Activated gamma-delta T cell treated with Interleukin-2 at 50 U/mL for 16 hours (primary cell): ENCODE measurements at places on chromosomes 2 and 18.
A peak's percentile ranks its signal among the peaks of the same experiment; 100 is the strongest.

GRCh38 chr2:68404893-68405799, 40.1 kb downstream of the PLEK start:
- no peak for DNase-seq

GRCh38 chr2:159982842-159983785, 79.3 kb downstream of the PLA2R1 start:
- DNase-seq: no peak

- DNase-seq: no peak
Measured at GRCh38 chr2:59594671-59595222, 958.7 kb downstream of the BCL11A start.

DNA sequence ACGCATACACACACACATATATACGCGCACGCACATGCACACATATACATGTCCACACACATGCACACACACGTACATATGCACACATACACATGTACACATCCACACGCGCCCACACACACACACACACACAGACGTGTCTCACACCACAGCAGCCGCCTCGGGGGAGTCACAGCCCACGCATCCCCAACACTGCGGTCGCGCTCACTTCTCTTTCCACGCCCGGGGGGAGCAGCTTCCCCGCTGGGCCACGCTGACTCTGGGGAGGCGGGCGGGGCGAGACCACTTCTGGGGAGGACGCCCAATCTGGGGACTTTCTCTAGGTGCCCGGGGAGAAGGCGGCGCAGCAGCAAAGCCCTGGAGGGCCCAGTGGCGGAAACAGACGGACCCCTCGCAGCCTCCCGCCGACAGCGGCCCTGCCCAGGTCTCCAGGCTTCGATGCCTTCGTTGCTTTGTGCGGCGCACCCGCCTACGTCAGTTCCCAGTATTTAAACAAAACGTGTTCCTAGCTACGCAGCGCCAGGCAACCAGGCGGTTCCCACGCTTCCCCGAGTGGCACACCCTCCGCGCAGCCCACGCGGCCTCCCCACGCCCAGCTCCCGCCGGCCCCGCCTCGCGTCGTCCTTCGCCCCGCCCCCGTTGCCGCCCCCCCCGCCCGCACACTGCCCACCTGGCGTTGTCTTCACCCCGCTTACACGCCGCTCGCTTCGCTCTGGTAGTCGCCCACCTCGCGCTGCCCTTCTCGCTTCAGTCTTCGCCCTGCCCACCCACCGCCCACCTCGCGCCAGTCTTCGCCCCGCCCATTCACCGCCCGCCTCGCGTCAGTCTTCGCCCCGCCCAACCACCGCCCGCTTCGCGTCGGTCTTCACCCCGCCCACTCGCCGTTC, 810 bp upstream of the RBFA start:
- DNase-seq: peak; percentile 46

- no peak for DNase-seq
Measured at GRCh38 chr2:15860760-15861159, 79.6 kb upstream of the MYCN start.

GRCh38 chr2:62489162-62489561, 16.8 kb downstream of the TMEM17 start:
- no peak for DNase-seq

- DNase-seq: no peak
Measured at GRCh38 chr2:77977471-77978063, 455.4 kb upstream of the LRRTM4 start.

DNA sequence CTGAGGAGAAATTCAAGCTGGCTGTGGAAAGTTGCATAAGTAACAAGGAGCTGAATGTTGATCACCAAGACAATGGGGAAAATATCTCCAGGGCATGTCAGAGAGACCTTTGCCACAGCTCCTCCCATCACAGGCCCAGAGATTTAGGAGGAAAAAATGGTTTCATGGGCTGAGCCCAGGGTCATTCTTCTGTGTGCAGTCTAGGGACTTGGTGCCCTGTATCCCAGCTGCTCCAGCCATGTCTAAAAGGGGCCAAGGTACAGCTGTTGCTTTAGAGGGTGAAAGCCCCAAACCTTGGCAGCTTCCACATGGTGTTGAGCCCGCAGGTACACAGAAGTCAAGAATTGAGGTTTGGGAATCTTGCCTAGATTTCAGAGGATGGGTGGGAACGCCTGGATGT, 439.8 kb upstream of the HNRNPA3 start:
- DNase-seq: no peak

DNA sequence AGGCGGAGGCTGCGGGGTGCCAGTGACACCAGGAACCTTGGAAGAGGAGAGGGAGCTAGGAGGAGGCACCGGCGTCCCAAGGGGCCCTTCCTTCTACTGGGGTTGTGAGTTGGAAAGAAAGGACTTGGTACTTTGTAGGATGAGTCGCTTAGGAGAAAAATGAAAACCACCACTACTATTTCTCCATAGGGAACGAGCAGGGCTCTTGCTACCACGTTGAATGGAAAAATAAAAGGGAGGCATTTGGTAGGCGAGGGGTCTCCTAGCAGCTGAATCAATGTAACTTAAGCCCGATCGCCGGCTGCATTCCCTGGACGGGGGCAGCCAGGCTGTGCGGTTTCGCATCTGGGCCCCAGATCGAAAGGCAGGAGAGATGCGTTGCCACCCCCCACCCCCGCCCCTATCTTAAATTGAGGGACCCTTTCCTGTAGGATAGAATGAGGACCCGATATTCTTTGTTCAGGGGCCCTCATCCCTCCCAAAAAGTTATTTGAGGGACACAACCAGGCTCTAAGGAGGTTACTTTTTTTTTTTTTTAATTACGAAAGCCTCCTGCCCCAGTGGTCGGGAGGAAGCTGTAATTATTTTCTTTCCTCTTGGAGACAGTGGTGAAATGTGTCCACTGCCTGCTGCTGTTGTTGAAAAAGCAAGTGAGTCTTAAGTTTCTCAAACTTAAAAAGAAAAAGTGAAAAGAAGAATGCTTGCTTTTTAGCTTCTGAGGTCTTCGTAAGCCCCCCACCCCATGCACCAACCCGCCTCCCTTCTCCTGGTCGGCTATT, 1.3 kb downstream of the IGFBP2 start:
- no peak for DNase-seq

- no peak for DNase-seq
Measured at GRCh38 chr2:69939722-69940121, 21.7 kb downstream of the ASPRV1 start.

DNA sequence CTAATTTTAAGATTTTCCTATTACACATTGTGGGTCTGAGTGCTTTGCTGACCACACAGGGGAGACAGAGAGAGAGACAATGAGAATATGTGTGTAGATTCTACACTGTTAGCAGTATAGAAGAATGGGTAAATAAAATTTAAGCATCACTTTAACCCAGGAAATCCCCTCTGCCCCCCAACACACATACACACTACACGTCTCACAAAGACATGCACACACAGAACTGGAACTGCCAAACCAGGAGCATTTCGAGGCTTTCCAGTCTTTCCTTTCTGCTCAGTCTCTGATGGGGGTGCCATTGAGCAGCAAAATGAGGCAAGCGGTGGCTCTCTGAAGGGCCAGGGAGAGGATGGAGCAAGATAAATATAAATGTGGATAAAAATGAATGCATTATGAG, 2.5 kb downstream of the MERTK start:
- no peak for DNase-seq

- DNase-seq: no peak
Measured at GRCh38 chr2:221999166-221999565, 299.6 kb downstream of the PAX3 start.

DNA sequence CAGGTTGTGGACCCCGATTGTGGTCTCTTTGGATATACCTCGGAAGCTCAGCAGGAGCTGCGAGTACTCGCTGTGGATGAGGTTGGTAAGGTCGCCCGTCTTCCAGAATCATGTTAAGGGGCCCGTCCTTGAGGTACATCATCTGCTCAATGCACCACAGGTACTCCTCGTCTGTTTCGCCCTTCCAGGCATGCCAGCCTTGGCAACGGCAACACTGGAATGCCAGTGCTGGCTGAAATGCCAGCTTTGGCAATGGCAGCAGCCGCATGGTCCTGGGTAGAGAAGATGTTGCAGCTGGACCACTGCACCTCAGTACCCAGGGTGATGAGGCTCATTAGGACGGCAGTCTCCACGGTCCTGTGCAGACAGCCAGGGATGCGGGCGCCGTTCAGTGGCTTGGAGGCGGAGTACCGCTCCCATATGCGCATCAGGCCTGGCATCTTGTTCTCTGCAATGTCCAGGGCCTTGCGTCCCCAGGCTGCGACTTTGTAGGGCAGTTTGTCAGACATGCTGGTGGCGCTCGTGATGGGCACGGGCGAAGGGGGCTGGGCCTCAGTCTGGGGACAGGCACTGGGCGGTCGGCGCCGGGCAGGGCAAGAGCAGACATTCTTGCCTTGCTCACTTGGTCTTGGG, 122.2 kb upstream of the NXPH2 start:
- DNase-seq: no peak

DNA sequence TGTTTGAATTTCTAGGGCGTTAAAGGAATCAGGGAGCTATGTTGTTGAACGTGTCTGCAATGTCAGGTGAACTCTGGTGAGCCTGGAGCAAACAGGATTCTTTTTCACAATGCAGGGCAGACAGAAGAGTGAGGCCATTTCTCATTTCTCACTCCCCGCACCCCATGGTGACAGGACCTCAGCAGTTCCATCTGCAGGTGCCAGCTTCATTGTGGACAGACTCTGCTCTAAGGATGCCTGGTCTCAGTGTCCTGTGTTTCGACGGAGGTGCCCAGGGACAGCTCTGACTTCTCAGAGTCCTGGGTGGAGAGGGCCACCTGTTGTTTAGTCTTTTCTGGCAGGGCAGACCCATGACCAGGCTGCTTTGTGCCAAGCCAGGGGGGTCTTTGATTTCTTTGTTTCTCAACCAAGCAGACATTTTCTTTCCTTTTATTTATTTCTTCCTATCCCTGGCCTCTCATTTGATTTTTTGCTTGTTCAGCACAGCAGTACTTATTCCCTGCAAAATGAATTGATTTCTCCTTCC, 201.5 kb downstream of the RNF144A start:
- DNase-seq: no peak

GRCh38 chr2:40343902-40344301, 108.0 kb downstream of the SLC8A1 start:
- no peak for DNase-seq

- DNase-seq: no peak
Measured at GRCh38 chr2:85678377-85678776, 10.4 kb upstream of the SFTPB start.

- DNase-seq: no peak
Measured at GRCh38 chr2:26534865-26535662, 57.1 kb upstream of the OTOF start.

- no peak for DNase-seq
Measured at GRCh38 chr2:111201214-111201613, 80.5 kb downstream of the BCL2L11 start.

GRCh38 chr2:105570326-105570725, 171.5 kb upstream of the FHL2 start:
- DNase-seq: no peak

- no peak for DNase-seq
Measured at GRCh38 chr2:26583381-26583911, 57.7 kb downstream of the CIB4 start.

DNA sequence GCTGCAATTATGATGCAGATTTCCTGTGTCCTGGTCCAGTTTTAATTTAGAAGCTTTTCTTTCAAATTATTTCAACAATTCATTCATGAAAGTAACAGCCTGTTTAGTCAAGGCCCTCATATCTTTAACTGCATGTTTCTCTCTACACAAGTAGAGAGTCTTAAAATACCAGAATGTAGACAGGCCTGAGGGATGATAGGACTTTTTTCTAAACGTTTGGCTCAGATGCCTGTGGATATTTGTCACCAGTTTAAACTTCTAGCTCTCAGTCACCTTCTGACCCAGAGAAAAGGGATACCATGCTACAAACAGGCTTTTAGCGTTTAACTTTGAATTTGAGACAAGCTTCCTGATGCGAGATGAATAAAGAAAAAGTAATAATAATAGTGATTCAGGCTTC, 15.7 kb downstream of the COL5A2 start:
- no peak for DNase-seq

GRCh38 chr18:73124175-73124574, 256.4 kb upstream of the NETO1 start:
- no peak for DNase-seq

DNA sequence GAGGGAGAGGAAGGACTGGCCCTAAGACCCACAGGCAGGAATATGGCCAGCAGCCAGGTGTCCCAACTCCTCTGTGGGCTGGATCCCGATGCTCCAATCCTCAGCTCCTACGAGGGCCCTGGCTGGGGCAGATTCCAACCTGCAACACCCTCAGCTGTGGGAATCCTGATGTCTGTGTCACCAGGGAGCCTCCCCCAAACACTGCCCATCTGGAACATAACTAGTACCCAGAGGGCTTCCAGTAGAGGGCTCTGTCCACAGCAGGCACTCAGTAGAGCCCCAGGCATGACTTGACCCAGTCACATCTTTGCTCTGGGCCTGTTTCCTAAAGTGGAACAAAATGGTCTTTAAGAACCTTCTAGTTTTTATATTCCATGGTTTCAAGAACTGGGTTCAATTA, 20.6 kb upstream of the LOXHD1 start:
- DNase-seq: no peak

DNA sequence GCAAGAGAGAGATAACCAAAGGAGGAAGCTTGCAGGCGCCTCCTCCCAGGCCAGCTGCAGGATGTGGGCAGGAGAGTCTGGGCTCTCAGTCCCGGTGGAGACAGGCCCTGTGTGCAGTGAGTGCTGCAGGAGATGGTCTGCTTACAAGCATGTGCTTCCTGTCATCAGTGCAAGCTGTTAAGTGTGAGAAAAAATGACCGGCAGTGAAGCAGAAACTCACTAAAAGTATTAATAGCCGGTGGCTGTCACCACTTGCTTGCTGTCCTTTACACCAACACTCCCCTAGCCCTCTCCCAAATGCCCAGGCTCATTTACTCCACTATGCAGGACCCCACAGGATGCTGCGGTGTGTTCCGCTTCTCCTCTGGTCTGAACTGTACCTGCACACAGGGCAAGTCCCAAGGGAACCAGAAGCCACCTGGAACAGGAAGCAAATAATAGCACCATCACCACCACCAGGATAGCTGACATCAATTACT, 435.6 kb upstream of the HS6ST1 start:
- no peak for DNase-seq

DNA sequence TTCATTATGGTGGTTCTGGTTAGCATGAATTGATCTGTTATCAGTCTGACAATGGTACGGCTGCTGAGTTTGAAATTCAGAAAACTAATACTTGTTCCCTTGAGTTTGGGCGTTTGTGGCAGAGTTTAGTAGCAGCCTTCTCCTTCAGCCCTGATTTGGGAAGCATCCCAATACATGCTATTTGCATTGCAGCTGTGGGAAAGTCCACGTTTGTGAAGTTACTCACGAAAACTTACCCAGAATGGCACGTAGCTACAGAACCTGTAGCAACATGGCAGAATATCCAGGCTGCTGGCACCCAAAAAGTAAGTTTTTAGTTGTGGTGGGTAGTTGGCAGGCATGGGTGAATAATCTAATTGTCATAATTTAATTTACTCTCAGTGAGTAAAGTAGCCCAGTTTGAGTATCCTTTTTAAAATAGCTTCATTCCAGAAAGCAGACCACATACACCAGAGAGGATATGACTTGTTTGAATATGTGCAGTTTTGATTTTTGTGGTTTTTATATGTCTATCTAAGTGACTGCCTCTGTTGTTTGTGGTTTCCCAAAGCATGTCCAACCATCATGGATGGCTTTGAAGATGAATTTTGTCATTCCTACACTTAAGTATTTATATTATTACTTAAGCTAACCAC, 12.2 kb downstream of the DGUOK start:
- DNase-seq: no peak
